ENCODE measurements at places on chromosomes 7 and 10. TPM values are rescaled to one million over a fixed set of nuclear protein-coding genes. Genes with fewer than 3 reads are reported as not detected.

Gene GRID2IP
- 0.09 TPM for polyA plus RNA-seq

Gene RAMP3
- polyA plus RNA-seq = not detected

Gene SRI
- polyA plus RNA-seq = 187 TPM

Gene NEUROG3
- not detected for polyA plus RNA-seq

GRCh38 chr10:50467209-50467608 lies 156.5 kb downstream of the SGMS1 start:
- no peak for DNase-seq

DNA sequence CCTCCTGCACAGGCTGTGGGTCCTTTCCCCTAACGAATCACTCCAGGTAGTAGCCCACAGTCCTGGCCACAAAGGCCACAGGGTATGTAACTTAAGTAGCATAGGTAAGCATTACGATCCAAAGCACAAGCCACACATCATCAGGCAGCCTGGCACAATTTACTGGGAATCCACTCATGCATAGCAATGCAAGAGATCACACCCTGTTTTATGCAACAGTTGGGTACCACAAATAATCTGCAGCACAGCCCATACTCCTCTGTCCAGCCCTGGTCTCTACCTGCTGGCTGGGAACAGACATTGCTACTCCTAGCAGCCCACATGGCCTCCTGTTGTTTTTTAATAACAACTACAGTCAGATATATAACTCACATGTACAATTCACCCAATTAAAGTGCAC lies 34.3 kb downstream of the SRPK2 start:
- DNase-seq = no peak

- DNase-seq = no peak
Observed at GRCh38 chr10:29595636-29596225, 39.0 kb downstream of the SVIL start.

GRCh38 chr10:91444211-91445182 lies 34.4 kb downstream of the HECTD2 start:
- no peak for DNase-seq

DNA sequence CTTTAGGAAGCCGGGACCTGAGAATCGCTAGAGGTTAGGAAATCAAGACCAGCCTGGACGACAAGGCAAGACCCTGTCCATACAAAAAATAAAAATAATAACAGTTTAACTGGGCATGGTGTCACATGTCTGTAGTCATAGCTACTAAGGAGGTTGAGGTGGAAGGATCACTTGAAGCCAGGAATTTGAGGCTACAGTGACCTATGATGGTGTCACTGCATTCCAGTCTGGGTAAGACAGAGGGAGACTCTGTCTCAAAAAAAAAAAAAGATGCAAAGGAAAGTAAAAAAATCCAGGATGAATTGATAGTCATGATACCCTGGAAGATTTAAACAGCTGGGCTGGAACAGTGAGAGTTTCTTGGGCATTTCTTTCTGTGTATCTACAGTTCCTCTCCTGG lies 463.2 kb downstream of the GALNT17 start:
- DNase-seq = no peak

GRCh38 chr10:5968037-5968680 lies 9.2 kb downstream of the IL15RA start:
- no peak for DNase-seq

GRCh38 chr10:24690961-24691512 lies 32.6 kb downstream of the ARHGAP21 start:
- DNase-seq = no peak

DNA sequence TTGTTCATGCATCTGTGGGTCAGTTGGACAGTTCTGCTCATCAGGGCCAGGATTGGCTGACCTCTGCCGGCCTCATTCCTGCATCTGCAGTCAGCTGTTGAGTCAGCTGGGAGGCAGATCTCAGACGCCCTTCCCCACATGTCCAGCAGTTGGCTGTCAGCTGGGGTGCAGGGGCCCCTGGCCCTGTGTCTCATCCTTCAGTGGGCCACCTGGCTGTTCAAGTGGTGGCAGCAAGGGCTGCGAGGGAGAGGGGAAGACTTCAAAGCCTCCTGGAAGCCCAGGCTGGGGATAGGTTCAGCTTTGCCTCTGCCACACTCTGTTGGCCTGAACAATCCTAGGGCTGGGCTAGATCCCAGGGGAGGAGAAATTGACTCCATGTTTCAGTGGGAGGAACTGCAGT lies 33.2 kb downstream of the TACR2 start:
- no peak for DNase-seq

- no peak for DNase-seq
Observed at GRCh38 chr7:6606866-6607583, 8.4 kb upstream of the ZNF853 start.

DNA sequence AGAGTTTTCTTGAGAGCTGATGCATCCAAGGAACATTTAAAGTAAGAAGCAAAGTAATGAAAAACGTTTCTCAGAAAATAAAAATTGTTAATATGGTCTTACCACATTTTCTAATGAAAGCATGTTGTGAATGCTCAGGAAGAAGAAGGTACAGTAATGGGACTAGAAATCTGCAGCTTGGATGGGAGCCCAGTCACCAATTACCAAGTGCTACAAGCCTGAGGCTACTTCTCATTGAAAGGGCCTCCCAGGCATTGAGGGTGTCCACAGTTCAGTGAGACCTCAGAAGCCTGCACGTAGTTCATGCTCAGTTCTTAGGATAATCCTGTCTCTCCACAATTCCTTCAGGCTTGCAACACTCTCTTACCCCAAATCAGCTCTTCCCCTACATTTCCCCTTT lies 17.6 kb downstream of the PTN start:
- DNase-seq = no peak

DNA sequence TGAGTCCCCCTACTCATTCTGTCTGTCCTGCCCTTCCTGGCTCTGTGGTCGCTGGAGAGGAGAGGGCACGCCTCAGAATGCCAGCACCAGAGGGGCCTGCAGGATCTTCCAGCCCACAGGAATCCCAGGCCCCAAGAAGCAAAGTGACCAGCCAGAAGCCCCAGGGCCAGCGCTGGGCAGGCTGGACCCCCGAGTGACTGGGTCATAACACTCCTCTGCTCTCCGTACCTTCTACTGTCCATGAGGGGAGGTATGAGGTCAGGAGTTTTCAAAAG lies 102.6 kb upstream of the GPR26 start:
- DNase-seq = no peak

GRCh38 chr10:73786512-73786885 lies 1.1 kb downstream of the ZSWIM8 start:
- no peak for DNase-seq

DNA sequence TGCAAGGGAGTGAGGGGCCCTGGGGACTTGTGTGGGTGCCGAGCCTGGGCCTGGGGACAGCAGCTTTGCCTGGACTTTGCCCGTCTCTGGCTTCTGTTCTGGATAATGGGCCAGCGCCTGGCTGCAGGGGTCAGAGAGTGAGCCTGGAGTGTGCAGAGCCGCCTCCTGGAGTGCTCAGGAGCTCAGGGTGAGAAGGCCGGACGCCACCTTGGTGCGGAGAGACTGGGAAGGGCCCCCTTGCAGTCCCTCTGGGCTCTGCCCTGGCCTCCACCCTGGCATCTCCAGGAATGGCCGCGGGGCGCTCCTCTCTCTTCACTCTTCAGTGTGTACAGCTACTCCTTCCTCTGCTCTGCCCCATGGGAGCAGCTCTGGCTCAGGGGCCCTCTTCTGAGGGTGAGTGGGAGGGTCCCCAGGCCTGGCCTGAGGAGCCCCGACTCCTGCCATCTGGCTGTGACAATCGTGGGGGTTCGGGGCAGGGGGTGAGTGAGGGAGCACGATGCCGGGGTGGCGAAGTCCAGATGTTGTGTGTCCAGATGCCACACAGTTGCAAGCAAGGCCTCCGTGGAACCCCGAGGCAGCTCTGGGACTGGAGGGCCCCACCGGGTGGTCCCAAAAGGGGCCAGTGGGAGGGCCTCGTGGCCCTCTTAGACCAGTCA lies 187.1 kb downstream of the DNAJB6 start:
- no peak for DNase-seq

DNA sequence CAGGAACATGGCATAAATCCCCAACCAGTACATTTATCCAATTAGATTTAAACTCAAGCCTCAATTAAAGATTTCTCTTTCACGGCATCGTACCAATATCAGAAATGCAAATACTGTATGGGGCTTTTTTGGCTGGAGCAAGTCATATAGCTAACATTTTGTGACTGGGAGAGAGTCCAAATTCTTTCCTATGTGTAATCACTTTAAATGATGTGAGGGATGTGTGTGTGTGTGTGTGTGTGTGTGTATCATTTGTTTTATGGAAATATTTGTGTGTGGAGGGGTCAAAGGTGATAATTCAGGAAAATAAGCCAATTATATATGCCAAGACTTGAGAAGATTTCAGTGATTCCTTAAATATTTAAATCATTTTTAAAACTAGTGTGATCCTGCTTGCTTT lies 196.6 kb downstream of the TRIL start:
- DNase-seq = no peak

DNA sequence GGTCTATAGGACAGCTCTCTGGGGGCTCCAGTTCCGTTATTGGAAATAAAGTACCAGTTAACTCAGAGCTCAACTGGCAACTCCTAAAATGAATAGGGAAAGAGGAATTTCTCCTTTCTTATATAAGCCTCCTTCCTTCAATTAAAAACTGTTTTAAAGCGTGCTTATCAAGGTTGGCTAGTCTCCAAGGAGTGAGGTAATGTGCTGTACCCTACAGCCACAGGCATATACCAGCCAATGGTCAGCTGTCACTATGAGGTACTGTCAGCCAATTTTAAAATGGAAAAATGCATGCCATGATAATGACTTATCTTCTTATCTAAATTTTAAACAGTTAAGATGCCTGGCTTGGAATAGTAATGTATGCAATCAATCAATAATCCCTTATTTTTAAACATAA lies 76.2 kb downstream of the PLCE1 start:
- DNase-seq = no peak

DNA sequence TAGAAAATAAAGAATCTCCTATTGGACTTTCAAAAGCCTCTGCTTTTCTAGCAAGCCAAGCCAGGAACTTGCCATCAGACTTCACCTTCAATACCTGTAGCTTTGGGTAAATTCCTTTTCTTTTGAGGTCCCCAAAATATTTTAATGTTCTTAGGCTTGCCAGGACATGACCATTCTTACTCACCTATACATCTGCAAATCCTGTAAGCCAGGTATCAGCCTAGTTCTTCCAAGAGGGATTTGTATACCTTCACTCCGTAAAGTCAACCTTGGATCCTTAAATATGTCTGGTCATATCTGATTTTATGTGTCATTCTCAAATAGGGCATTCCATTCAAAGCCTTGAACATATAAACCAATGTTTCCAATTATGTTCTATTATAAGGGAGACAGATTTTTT lies 210.6 kb upstream of the CELF2 start:
- DNase-seq = no peak

GRCh38 chr10:16259726-16260125 lies 177.1 kb upstream of the PTER start:
- no peak for DNase-seq
